ENCODE measurements at places on chromosomes 16 and 17.

DNA sequence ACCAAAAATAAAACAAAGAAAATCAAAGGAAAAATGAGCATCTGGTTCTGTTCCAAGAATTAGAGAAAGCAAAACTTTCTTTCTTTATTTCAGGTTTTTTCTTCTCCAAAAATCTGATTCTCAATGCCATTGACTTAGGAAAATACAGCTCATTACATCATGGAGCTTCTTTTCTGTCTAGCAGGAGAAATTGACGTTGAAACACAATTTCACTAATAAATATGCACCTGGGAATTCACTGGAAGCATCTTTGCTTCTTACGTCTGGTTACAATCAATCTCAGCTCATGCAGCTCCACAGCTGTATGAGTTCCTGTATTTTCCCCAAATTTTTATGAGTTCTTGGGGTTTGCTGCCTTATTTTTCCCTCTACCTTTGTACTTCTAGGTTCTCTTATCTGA lies 1568.6 kb upstream of the GOT2 start:
- no peak for DNase-seq

DNA sequence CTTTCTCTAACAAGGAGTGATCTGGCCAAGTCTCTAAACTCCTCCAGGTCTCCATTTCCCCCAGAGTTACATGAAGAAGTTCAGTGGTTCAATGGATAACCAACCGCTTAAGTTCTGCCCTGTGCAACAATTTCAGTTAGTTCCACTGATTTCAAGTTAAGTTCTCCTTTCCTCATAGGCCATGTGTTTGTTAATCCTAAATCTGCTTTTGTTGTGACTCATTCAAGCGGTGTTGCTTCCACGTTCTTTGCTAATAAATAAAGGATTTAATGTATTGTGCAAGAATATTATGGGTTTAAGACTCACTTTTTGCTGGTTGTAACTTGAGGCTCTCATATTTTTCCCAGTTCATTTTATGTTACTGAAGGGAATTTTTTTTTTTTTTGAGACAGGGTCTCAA lies 36.3 kb downstream of the GNA13 start:
- no peak for DNase-seq

GRCh38 chr16:54175552-54176375 lies 110.8 kb downstream of the IRX3 start:
- no peak for DNase-seq

DNA sequence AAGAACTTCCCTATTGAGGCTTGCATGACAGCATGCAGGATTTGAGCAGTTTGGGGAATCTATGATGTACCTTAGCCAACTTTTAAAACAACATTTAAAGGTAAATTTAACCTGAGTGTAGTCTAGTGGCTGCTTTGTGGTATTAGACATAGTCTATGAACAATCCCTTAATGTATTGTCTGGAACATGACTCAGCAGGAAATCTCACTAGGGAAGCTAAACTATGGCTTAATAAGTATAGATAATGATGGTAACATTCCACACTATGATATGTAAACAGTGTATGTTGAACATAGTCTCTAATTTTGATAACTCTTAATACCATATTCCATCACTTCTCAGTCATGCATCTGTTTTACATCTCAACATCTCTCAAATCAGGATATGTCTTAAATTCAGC lies 52.1 kb upstream of the SLC12A3 start:
- no peak for DNase-seq

- DNase-seq = no peak
These were observed 567 bp downstream of the SOX9 start for GRCh38 chr17:72121164-72122009.

GRCh38 chr17:37430051-37430627 lies 23.5 kb downstream of the TADA2A start:
- no peak for DNase-seq

- DNase-seq = no peak
These were observed 35.2 kb upstream of the TBX2 start for GRCh38 chr17:61364463-61364846.

DNA sequence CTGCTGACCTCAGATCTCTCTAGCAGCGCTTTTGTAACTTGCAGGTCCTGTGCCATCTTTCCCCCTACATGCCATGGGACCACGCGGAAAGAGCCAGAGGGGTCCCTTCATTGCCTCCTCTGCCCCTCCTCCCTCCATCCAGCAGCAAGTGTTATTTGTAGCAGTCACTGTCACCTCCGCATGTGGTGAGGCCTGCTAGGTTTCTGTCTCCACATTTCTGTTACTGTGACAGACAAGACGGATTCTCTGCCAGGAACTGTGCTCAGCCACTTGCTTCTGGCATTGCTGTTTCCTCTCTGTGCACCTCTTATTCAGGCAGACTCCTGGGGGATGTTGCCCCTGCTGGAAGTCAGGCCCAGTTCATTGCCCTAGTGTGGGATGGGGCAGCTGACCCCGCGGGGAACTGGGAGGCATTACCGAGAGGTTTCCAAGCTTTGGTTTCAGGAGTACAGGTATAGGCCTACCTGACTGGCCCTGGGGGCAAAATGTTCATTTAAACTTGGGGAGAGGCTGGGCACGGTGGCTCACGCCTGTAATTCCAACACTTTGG lies 61.2 kb downstream of the RAB11FIP4 start:
- DNase-seq = no peak

GRCh38 chr16:25005445-25006306 lies 9.5 kb downstream of the ARHGAP17 start:
- DNase-seq = no peak

DNA sequence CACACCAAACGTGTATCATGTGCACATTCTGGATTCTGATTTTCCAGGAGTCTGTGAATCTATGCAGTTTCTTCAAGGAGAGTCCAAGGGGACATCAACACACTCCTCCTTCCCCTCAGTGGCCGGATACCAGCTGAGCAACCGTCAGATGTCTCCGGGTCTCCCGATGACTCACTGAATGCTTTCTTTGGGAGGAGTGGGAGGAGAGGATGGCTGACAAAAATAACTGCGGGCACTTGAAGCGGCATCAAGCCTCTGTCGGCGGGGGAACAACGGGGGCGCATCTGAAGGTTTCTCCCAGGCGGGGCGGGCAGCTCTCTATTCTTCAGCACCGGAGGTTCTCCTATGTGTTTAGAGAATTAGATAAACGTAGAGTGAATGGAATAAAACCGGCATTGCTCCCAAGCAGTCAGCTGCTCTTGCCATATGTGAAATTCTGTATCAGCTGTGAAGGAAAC lies 24.6 kb upstream of the LRRC75A start:
- DNase-seq = no peak

DNA sequence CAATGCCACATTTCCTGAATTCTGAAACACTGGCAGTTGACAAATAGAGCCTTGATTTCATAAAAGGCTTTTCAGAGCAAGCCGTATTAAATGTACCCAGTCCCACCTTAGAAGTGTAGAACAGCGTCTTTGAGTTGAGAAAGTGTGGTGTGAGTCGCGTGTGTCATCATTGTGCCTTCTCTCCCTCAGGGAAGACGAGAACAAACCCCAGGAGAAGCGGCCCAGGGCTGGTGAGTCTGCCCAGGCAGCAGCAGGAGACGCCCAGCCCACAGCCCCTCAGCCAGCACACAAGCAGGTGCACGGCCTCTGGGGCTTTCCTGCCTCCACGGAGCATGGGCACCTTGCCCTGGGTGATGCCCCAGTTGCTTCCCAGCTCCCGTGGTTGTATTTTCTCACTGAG lies 34.0 kb downstream of the CIBAR2 start:
- DNase-seq = no peak

- no peak for DNase-seq
These were observed 14.5 kb upstream of the CDH13 start for GRCh38 chr16:82612263-82612662.

DNA sequence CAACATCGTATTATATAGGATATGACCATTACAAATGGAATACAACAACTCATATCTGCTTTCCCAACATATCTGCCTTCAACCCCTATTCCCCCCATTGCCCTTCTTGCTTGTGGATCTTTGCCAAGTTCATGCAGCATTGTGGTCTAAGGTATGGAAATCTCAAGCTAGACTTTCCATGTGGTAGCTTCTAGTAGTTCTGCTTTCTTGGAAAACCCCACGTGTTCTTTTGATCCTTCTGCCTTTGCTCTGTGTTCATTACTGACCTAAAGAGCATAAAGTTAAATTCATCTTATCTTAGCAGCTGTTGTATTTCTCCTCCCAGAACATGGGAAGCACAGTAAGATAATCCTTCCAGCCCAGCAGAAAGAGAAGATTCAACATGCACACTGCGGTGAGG lies 202.0 kb upstream of the SALL1 start:
- no peak for DNase-seq

GRCh38 chr17:57954397-57955182 lies 622 bp downstream of the CUEDC1 start:
- DNase-seq = no peak

DNA sequence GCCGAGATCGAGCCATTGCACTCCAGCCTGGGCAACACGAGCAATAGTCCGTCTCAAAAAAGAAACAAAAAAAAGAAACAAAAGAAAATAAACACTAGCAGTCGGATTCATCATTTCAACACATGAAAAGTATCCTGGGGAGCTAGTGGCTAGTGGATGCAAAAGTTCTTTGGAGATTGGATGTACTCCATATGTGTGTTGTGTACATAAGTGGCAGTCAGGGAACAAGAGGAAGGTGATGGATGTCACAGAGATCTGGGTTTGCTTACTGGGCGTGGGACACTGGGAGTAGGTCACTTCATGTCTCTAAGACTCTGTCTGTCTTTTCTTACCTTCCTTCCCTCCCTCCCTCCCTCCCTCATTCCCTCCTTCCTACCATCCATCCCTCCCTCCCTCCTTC lies 35.4 kb downstream of the MRC2 start:
- DNase-seq = no peak

GRCh38 chr16:58086381-58087208 lies 42.6 kb downstream of the CFAP20 start:
- DNase-seq = no peak

DNA sequence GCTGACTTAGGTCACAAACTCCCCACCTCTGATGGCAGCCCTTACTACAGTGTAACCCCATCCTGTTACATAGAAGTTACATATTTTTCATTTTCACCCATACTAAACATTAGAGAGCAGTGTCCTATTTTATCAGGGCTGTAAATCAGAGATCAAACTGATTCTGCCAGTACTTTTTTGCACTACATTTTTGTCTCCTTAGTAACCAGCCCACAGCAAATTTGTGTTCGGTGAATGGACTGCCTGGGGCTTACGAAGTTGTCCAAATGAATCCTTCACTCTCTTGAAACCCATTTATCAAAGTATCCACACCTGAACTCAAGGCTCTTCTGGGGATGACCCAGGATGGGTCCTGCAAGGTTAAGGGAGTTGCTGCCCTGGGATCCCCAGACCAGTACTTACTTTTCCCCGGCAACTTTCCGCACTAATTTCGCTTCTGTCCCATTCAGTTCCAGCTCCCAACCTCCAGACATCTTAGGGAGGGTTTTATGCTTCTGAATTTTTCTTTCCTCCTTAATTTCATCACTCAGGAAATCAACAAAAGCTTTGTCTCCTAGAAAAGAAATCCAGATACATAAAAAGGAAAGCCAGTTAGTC lies 1.1 kb downstream of the C1QBP start:
- no peak for DNase-seq

DNA sequence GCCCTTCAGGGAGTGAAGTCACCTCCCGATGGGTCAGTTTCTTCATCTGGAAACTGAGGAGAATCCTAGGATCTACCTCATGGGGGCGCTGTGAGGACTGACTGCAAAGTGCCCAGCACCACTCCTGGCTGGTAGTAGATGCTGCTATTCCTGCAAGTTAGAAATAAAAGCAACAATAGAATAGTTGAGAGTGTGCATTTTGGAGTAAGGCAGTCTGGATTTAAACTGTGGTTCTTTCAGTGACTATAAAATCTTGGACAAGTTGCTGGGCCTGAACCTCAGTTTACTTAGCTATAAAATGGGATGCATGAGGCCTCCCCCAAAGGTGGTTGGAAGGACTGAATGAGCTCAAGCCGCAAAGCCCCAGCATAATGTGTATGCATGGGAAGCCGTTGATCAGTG lies 70.6 kb downstream of the CYB5B start:
- peak; percentile 75 for DNase-seq

GRCh38 chr17:44865231-44865660 lies 17.6 kb downstream of the HIGD1B start:
- DNase-seq = peak; percentile 81

- no peak for DNase-seq
These were observed 25.0 kb downstream of the WNT9B start for GRCh38 chr17:46876353-46876887.

DNA sequence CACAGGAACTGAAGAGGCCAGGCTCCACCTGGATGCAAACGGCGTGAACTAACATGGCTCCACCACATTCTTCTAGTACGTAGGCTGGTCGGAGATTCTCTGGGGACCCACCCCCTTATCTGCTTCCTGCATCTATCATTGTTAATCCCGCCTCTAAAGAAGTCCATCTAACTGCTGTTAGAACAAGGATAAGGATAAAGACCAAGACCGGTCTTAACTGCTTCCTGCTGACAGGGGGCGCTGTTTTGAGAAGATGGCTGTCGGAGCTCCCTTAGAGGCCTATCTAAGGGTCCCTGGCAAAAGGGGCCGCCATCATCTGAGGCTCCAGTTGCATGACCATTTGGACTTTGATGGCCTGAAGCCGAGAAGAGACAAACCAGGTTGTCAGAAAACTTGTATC lies 25.8 kb upstream of the TNFSF12 start:
- DNase-seq = peak; percentile 72

DNA sequence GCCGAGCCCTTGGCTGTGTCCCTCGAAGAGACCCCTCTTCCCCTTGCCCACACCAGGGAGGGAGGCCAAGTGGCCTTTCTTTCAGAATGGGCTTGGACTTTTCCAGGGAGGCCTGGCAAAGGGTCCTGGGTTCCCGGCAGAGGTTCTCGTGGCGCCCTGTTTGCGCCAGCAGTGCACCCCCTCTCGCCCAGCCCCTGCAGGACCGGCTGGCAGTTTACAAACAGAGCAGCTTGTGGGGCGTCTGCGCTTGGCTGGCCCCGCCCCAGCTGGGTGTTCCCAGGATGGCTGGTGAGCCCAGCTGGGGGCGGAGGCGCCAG lies 137.8 kb upstream of the CIBAR2 start:
- no peak for DNase-seq

GRCh38 chr17:76408037-76408849 lies 23.8 kb downstream of the SPHK1 start:
- peak; percentile 81 for DNase-seq

- peak; percentile 87 for DNase-seq
These were observed at the start of gene LDAF1 for GRCh38 chr16:21158208-21159110. Gene LDAF1, plus strand, starts transcription at chr16:21158674. Its CDS starts 2,509 bp downstream, at chr16:21161183.

GRCh38 chr17:2050300-2051060 lies 4.4 kb upstream of the HIC1 start:
- DNase-seq = peak; percentile 82

GRCh38 chr17:65018610-65019316 lies 37.8 kb downstream of the GNA13 start:
- no peak for DNase-seq
